ENCODE measurements at places on chromosomes 6 and 20. TPM values are rescaled to one million over a fixed set of nuclear protein-coding genes. Genes with fewer than 3 reads are reported as not detected.
A peak's percentile ranks its signal among the peaks of the same experiment; 100 is the strongest.

Gene VSX1
- not detected for total RNA-seq

DNA sequence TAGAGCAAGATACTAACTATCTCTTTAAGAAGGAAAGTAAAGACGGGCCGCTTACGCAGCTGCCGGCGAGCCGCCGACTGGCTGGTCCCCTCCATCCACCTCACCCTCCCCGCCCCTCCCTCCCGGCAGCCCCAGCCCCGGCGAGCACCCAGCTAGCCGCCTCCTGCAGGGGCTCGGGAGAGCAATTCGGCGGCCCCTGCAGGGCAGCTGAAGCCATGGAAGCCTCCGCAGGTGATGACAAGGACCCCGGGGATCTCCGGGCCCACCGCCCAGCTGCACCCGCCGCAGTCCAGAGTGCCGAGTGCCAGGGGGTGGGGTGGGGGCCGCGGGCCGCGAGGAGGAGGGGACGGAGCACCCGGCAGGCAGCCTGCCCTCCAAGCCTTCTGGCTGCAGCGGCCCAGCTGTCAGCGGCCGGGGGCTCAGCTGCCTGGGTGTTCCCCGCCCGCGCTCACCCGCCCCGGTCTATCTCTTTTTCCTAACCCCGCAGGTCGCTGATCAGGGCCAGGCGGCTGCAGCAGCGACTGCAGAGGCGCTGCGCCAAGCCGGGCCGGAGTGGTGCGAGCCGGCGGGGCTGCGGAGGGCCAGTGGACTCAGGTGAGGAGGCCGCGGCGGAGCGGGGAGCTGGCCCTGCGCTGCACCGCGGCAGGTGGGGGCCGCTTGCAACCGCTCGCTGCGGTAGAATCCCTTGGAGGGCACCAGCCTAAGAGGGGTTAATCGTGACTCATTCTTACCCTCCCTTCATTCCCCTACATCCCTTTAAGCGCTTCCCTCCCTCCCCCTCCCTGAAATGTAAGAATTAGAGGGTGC, at the start of gene SNPH:
Gene SNPH (plus strand): TSS at position 128 of the 807 bp plus-strand sequence. CDS start 29,946 bp downstream, outside the sequence.
- H3K36me3 ChIP-seq: no peaks in the 10 kb centered on the region
- H3K4me3 ChIP-seq: peak within 1 kb of the TSS; percentile 75
- H3K27ac ChIP-seq: peak within 1 kb of the TSS; percentile 75
- H3K4me1 ChIP-seq: peaks cover 7% of the 10 kb centered on the region

- H3K4me1 ChIP-seq: peaks cover 2% of the 10 kb centered on the region
- no peak overlapping the region for H3K4me3 ChIP-seq
- H3K36me3 ChIP-seq: peaks cover 3% of the 10 kb centered on the region
- H3K27ac ChIP-seq: no peak overlapping the region
- no peak for DNase-seq
Measured at GRCh38 chr6:3124667-3125066, 6.2 kb downstream of the BPHL start.

GRCh38 chr6:134826889-134827737, 122.8 kb downstream of the ALDH8A1 start:
- H3K4me3 ChIP-seq: no peak overlapping the region
- no peak overlapping the region for H3K27ac ChIP-seq
- peaks cover 14% of the 10 kb centered on the region for H3K4me1 ChIP-seq

Gene OR12D3
- not detected for total RNA-seq

Gene GNRH2
- not detected for total RNA-seq

- no peak for DNase-seq
- H3K4me1 ChIP-seq: no peaks in the 10 kb centered on the region
- H3K27ac ChIP-seq: no peak overlapping the region
Measured at GRCh38 chr6:164148788-164149187, 734.3 kb downstream of the QKI start.

DNA sequence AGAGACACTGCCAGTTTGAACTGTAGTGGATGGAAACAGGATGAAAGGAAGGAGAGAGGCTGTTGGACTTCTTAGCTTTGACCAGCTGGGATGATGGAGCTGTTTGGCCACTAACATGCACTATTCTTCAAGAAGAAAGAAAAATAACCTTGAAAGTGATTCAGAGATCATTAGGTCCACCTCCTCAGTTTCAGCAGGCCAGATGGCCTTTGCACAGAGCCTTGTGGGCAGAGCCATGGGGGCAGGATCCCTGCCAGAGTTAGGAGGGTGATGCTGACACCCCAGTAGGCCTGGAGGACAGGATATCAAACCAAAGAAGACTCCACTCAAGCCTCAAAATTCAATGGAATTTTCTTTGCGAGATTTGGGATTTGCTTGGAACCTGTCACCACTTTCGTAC, 74.5 kb upstream of the TMEM181 start:
- H3K4me3 ChIP-seq: no peak overlapping the region
- no peaks in the 10 kb centered on the region for H3K27me3 ChIP-seq
- DNase-seq: no peak
- peaks cover 4% of the 10 kb centered on the region for H3K36me3 ChIP-seq
- H3K27ac ChIP-seq: no peak overlapping the region
- no peaks in the 10 kb centered on the region for H3K4me1 ChIP-seq

- DNase-seq: no peak
- H3K27ac ChIP-seq: no peak overlapping the region
- no peaks in the 10 kb centered on the region for H3K27me3 ChIP-seq
- H3K4me3 ChIP-seq: no peak overlapping the region
- peaks cover 7% of the 10 kb centered on the region for H3K4me1 ChIP-seq
- peaks cover 13% of the 10 kb centered on the region for H3K36me3 ChIP-seq
Measured at GRCh38 chr6:52506476-52506875, 70.4 kb downstream of the TRAM2 start.

- no peaks in the 10 kb centered on the region for H3K27me3 ChIP-seq
- H3K4me3 ChIP-seq: no peak overlapping the region
- no peaks in the 10 kb centered on the region for H3K36me3 ChIP-seq
- peaks cover 23% of the 10 kb centered on the region for H3K4me1 ChIP-seq
Measured at GRCh38 chr6:42774201-42774600, 7.7 kb upstream of the BICRAL start.

DNA sequence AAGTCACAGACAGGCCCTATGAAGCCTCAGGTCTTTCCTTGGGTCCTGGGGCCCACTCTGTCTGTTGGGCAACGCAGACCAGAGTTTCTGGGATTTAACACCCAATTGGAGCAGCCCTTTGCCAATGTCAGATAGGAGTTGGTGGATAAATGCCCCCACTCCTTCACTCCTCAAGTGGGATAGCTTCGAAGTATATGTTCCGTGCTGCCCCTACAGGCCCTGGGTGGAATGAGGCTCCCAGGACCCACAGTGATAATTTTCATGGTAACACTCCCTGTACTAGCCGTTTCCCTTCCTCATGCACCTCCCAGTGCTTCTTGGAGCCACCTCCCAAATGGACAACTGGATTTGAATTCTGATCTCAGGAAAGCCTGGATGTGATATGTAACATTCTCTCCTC, 145.4 kb downstream of the FOXA2 start:
- H3K36me3 ChIP-seq: no peaks in the 10 kb centered on the region
- H3K4me1 ChIP-seq: no peaks in the 10 kb centered on the region
- DNase-seq: no peak
- H3K4me3 ChIP-seq: no peak overlapping the region

DNA sequence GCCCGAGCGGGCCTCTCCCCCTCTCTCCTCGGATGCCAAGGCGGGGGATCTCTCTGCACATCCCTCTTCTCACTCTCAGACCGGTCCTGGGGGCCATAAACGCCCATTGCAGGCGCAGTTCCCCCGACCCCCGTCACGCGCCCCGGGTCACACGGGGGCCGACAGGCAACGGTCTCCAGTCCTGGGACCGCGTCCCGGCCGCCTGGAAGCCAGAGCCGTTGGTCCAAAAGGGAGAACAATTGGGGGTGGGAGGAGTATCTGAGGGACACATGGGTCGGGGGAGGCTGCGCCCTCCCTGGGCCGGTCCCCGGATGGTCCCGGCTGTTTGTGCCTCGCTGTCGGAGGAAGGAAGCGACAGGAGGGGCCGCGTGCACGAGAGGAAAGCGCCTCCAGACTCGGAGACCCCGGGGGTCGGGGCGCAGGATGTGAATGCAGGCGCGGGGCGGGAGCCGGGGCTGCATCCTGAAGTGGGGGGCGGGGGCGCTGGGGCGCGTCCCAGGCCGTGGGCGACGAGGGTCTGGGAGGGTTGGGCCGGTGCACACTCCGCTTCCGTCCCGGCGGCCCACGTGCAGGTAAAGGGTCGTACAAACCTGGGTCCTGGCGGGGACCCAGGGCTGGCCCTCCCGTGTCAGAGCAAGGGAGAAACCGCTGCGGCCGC, 903 bp downstream of the SLC4A11 start:
- H3K36me3 ChIP-seq: peaks cover 5% of the 10 kb centered on the region
- H3K27me3 ChIP-seq: no peaks in the 10 kb centered on the region
- peaks cover 45% of the 10 kb centered on the region for H3K4me1 ChIP-seq
- DNase-seq: no peak
- peak overlapping the region; percentile 38 for H3K27ac ChIP-seq

DNA sequence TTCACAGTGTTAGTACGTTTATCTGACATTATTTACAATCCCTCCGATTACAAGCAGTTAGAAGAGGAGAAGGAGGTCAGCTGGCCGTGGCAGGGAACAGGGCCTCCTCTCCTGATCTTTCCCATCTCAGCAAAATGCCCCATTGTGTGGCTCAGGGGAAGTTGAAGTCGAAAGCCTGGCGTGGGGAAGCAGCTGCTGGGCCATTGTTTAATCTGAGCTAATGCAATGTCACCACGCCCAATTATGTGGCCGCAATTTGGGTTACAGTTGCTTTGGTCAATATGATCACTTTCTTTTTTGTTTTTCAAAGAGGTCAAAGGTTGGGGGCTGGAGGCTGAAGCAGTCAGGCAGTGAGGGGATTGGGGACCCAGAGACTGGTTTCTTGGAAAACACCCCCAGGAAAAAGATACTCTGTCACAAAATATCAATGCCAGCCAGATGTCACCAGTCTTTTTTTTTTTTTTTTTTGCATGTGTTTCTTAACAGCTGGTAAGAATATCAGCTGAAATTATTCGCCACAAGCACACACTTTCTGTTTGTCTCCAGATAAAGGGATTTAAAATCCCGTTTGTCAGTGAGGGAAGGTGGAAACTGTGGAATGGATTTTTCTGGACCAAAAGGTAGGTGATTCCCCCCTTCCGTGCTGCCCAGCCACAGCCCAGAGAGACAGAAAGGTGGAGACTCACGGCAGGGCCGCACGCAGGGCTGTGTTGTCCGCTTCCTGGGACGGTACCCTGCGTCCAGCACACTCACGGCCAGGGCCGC, 24.6 kb downstream of the DLL1 start:
- DNase-seq: no peak
- no peaks in the 10 kb centered on the region for H3K27me3 ChIP-seq
- no peaks in the 10 kb centered on the region for H3K36me3 ChIP-seq

DNA sequence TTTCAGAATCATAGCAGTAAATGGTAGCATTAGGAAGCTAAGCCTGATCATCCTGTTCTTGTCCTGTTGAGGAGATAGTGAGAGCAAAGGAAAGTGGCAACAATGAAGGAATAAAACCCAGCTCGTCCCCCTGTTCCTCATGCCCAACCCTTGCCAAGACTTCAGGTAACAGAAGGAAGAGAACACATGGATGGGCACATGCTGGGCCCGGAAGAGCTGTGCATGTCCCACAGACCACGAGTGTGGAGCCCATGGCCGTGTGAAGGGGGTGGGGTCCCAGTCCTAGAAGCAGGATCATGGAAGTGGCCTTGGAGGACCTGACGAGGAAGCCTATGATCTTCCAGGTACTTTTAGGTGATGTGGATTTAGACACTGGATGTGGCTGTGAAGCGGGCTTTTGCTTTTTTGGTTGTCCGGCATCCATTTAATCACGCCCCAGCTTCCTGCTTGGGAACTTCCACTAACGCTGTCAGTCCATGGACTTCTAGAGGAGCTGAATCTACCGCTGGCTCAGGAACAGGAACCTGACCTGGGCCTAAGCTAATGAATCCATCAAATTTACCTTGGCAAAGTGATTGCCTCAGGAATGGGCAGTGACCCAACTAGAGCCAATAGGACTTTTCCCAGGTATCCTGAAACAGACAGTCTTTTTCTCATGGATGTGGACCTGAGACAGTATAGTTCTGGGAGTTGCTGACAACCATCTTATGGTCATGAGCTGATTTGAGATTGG, 79.3 kb upstream of the ARMC2 start:
- H3K4me1 ChIP-seq: peaks cover 6% of the 10 kb centered on the region
- DNase-seq: no peak

Gene TINAG
- not detected for total RNA-seq

DNA sequence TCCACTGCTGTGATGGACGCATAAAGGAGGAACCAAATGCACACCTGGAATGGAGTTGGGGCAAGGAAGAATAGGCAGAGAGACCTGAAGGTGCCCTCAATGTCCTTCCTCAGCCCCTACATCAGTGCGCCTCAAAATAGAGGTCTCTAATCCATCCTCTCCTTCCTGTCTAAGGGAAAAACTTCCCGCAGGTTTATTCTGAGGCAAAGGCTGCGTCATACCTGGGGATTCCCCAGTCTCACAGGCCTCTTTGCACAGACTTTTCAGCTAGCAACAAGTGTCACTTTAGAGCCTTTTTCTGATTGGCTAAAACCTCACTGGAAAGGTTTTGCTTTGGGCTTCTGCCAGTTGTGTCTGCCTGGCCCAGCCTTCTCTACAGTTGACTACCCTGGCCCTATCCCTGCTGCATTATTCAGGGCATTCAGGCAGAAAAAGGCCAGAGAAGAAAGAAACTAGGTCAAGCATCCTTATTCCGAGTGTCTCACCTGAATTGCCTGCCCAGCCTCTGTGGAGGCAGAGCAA, 1.8 kb upstream of the HLA-DQB1 start:
- H3K4me3 ChIP-seq: no peak overlapping the region
- no peaks in the 10 kb centered on the region for H3K27me3 ChIP-seq
- no peaks in the 10 kb centered on the region for H3K36me3 ChIP-seq
- H3K27ac ChIP-seq: no peak overlapping the region

DNA sequence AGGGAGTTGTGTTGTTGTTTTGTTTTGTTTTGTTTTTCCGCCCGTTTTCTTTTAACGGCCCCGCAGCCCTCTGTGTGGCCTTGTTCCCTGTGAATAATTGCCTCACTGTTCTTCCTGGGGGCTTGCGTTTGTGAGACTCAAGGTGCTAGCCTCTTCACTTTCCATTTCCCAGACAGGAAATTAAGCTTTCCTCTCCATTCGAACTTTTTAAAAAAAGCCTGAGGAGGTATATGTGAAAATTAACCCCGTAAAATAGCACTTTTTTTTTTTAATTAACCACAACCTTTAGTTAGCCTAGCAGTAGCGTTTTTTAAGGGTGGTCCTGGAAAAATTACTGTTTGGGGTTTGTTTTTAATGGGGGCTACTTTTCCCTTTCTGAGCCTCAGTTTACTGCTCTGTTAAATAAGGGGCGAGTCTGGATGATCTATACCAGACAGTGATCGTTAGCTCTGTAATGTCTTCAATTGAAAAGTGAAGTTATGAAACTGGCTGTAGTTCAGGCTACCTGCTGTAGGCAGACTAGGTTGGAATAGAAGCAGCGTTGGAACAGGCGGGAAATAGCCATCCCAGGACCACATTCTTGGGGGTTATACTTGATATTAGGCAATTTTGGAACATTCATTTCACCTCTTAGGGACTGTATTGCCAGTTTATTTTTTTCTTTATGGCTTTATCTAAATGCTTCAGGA, 1.7 kb downstream of the STX16 start:
- no peak overlapping the region for H3K4me3 ChIP-seq
- peak overlapping the region; percentile 80 for H3K27ac ChIP-seq
- H3K4me1 ChIP-seq: peaks cover 22% of the 10 kb centered on the region
- H3K36me3 ChIP-seq: no peaks in the 10 kb centered on the region
- no peaks in the 10 kb centered on the region for H3K27me3 ChIP-seq

Gene DLK2
- total RNA-seq: 0.89 TPM

- DNase-seq: no peak
- no peak overlapping the region for H3K27ac ChIP-seq
- no peaks in the 10 kb centered on the region for H3K36me3 ChIP-seq
- no peaks in the 10 kb centered on the region for H3K4me1 ChIP-seq
Measured at GRCh38 chr6:135274561-135275293, 93.6 kb downstream of the MYB start.
